MG63 (cell line): ENCODE measurements at places on chromosomes 6 and 20.

DNA sequence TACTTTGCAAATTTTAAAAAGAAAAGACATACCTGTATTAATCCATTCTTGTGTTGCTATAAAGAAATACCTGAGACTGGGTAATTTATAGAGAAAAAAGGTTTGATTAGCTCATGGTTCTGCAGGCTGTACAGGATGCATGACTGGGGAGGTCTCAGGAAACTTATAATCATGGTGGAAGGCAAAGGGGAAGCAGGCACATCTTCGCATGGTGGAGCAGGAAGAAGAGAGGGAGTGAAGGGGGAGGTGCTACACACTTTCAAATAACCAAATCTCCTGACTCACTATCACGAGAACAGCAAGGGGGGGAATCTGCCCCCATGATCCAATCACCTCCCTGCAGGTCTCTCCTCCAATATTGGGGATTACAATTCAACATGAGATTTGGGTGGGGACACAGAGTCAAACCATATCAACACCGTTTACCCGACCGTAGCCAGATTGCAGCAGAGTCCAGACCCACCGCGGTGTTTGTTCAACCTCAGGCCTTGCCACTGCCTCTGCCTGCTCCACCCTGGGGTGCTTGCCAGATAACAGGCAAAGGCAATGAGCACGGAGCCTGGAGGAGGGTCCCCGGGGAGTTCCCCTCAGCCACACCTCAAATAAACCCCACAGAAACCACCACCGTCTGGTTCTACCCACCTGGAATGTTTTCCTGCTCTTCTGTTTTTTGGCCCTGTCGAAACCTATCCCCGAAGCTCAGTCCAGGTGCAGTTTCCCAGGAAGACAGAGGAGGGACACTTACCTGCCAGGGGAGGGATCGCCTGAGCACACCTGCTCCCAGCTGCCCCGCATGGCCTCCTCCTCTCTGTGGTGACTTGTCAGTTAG, 142.2 kb upstream of the AFDN start:
- no peak for DNase-seq

DNA sequence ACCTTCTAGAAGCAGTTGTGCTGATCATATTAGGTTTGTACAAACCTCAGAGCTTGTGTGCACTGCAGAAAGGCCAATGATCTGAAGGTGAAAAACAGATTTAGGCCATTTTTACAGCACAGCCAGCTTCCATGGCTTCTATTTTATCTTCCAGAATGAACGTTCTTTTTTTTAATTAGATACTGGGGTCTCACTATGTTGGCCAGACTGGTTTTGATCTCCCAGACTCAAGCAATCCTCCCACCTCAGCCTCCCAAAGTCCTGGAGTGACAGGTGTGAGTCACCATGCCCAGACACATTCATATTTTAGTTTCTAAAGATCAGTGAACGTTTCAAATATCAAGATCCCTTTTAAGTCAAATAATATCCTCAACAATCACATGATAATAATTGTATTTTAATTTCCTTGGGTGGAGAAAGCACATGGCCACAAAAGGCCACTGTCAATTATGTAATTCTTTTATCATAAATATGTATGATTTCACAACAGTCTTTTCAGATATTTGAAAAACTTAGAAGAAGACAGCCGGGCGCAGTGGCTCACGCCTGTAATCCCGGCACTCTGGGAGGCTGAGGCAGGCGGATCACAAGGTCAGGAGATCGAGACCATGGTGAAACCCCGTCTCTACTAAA, 326.7 kb upstream of the JARID2 start:
- no peak for DNase-seq

DNA sequence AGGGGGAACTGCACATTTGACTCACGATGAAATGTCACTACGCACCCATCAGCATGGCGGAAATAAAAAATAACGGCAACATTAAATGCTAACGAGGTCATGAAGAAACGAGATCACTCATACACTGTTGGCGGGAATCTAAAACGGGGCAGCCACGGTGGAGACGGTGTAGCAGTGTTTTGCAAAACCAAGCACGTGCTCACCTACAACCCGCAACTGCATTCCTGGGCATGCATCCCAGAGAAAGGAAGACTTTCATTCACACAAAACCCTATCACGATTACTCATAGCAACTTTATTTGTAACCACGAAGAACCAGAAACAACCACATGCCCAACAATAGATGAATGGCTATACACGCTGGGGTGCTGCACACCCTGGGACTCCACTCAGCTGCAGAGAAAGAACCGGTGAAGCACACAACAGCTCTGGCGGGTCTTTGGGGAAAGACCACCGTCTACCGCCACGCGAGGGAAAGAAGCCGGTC, 77.0 kb downstream of the YTHDF1 start:
- peak; percentile 56 for DNase-seq

GRCh38 chr6:42093582-42094329, 43.4 kb downstream of the TAF8 start:
- DNase-seq, result no peak

- no peak for DNase-seq
Observed at GRCh38 chr6:81762606-81763005, 10.1 kb upstream of the TENT5A start.

GRCh38 chr6:88177961-88178464, 11.9 kb upstream of the CNR1 start:
- peak; percentile 30 for DNase-seq

DNA sequence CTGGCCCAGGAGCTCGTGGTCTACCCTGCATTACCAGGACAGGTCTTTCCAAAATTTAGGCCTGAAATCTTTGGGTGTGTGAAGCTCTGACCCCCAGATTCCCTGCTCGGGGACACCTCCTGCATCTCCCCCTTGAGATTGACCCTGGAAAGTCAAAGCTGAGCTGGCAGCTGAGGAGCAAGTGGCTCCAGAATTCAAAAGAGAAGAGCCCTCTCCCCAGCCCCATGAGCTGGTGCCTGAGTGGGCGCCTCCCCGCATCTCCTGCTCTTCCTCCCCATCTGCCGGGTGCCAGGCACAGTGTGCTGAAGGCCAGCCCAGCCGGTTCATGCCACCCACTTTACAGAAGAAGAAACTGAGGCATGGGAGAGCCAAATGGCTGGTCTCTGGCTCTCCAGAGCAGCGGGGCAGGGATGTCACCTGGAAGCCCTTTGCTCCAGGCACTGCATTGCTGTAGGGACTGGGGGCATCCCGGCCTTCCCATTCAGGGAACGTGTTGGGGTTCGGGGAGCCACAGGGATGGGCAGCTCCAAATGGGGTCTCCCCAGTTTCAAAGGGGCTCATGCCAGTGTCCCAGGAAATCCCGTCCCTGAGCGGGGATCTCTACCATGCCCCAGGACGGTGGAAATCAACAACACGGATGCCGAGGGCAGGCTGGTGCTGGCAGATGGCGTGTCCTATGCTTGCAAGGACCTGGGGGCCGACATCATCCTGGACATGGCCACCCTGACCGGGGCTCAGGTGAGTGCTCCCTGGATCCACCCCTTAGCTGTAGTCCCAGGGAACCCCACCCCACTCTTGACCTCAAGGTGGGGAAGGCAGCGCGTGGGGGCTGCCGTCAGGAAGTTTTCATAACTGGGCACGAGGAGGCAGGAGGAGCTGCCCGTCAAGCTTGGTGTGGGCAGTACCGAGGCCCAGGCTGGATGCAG, 20.5 kb downstream of the NPEPL1 start:
- DNase-seq, result no peak

GRCh38 chr6:87066449-87067333, 28.2 kb downstream of the CGA start:
- DNase-seq, result peak; percentile 17
